ENCODE measurements at places on chromosomes 12 and 14.
A peak's percentile ranks its signal among the peaks of the same experiment; 100 is the strongest.

DNA sequence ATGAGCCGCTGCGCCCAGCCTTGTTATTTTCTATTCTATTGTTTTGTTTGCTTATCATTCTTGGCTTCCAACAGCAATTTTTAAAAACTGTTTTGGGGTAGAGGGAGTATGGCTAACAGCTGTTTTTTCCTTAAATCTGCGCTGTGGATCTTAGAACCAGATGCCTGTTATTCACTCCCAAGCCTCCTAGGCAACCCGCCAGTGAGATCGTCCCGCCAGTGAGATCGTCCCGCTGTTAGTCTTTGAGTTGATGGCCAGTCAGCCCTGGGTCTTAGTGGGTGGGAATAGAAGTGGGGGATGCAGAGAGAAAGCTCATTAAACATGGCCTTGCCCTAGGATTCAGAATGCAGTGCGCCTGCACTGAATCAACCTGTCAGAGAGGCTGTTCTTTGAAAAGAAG lies 67.3 kb upstream of the BICD1 start:
- DNase-seq: peak; percentile 84

GRCh38 chr12:57470970-57471656 lies 8.6 kb downstream of the ARHGAP9 start:
- DNase-seq: no peak

DNA sequence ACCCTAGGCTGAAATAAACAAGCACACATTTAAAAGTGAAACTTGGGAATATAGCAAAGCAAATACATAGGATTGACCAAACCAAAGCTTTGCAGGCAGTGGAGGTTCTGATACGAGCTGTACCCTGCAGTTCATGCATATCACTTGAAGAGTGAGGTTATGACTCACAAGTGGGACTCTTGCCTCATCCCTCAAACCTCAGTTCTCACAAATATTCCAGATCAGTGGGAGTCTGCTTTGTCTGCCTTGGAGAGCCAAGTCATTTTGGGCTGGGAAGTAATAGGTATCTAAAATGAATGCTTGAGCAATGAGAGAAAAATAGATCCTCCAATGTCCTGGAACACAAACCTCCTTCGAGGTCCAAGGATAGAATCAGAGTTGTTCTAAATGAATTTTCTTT lies 116.4 kb downstream of the LRIG3 start:
- DNase-seq: peak; percentile 10

- DNase-seq: no peak
These were observed 84.0 kb downstream of the CATSPERB start for GRCh38 chr14:91647856-91648255.

DNA sequence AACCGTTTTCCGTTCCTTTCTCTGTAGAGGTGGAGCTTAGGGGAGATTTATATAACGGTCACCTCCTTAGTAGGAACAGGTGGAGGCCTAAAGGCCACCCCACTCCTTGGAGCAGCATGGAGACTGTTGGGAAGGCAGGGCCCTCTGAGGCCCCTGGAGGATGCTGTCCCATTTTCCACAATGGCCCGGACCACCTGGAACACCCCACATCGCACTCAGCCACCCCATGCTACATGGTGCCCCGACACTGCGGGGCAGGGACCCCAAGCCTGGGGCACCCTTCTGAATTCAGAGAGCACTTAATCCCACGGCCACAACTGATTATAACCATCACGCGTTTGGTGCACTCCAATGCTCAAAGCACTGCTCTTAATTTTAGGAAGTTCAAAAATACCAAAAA lies 41.4 kb downstream of the C14orf132 start:
- no peak for DNase-seq

DNA sequence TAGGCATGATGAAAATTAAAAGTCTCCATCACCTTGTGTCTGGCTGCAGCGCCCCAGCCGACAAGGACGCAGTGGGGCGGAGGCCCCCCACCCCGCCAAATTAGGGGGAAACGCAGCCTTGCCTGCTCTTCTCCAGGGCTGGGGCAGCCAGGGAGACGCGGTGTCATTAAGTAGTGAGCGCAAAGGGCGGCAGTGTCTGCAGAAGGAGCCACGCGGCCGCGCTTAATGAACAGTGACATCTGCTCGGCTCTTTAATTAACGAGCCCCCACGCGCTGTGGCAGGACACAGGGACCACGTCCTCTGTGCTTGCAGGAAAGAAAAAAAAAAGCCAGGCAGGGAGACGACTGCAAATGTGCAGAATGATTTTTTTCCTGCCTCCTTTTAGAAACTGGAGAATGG lies 93.4 kb upstream of the NCOR2 start:
- no peak for DNase-seq

DNA sequence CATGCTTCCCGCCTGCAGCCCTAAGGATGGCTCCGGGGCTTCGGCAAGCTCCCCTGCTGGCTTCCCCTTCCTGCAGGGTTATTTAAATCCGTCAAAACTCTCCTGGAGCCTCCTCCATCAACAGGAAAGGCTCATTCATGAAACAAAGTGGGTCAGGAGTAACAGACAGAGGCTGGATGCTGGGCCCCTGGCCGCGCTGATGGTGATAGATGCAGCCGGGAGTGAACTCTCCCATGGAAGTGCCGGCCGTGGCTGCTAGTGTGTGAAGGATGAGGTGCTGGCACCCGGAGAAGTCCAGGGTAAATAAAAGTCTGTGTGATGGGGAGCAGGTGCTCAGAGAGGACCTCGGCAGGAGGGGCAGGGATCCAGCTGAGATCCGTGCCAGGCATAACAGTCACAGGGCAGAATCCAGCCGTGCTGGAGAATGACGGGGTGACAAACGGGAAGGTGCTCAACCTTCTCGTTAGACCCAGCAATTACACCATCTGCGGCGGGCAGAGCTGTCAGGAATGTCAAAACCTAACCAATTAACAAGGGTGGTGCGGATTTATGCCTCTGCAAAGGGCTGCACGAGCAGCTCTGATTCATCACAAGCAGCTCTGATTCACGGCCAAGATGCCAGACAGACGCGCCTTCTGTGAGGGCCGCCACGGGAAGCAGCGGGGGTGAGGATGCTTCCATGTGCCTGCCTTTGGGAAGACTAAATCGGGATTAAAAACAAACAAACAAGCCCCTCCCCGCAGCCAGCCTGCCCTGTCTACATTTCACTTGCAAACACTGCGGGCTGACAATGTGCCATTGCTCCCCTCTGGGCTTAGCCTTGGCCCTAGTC lies 55.6 kb downstream of the SYNE3 start:
- peak; percentile 62 for DNase-seq

DNA sequence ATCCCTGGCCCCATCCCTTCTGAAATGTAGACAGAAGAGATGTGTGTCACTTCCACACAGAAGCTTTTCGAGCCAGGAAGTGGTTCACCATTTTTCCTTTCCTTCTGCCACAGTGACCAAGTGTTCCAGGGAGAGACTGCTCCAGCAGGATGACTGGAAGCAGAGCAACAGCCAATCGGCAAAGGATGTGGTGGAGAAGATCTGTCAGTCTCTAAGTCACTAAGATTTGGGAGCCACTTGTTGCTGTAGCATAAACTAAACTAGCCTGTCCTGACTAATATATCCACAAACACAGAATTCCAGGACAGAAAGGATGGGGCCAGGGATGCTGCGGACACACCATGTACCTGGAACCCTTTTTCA lies 42.9 kb downstream of the DUSP6 start:
- no peak for DNase-seq

GRCh38 chr14:89219051-89219450 lies 198.0 kb downstream of the FOXN3 start:
- no peak for DNase-seq

DNA sequence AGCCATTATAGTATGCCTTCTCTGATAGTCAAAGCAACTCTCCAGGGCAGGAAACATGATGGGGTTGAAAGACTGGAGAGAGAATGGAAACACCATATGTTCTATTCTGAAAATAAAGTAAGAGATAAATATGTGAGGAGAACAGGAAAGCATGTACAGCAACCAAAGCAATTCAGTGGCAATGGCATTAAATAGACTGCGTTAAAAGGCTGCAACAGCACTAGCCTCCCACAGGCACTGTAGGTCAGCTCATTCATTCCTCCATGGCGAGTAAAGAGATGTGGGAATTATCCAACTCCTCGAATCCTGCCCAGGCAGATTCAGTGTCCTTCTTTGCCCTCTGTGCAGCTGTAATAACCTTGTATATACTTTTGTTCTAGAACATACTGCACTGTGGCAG lies 43.8 kb downstream of the ANO6 start:
- no peak for DNase-seq

GRCh38 chr12:48758737-48759136 lies 30.2 kb downstream of the ADCY6 start:
- no peak for DNase-seq

GRCh38 chr12:66823857-66824570 lies 145.1 kb upstream of the GRIP1 start:
- no peak for DNase-seq

GRCh38 chr14:102182190-102182589 lies 42.5 kb downstream of the WDR20 start:
- DNase-seq: no peak

- DNase-seq: no peak
These were observed 46.5 kb downstream of the CACNA2D4 start for GRCh38 chr12:1872001-1872400.

DNA sequence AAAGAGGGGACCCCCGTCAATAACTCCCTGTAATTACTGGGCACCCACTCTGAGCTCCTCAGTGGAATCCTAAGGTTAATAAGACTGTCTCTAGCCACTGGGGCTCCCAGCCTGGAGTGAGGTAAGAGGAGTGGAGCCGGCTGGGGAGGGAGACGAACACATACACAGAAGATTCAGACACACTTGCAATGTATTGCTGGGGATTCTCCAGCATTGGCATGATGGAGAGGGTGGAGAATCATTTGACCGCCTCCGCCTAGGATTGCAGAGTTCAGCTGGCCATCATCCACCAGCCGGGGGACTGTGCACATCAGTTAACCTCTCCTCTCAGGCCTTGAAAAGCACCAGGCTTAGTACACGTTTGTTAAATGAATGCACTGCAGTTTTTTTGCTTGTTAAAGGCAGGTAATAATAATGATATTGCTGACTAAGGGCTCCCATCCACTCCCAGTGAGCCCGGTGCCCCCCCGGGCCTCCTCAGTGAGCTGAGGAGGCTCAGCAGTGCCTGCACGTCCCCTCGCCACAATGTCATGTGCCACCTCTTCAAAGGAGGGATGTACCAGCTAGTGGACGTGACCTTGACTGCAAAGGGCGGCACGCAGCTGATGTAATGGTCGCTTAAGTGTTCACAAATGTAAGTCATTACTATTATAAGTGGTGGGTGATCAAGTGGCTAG lies 20.3 kb upstream of the FAIM2 start:
- no peak for DNase-seq

Measured in ovary (tissue), 10 donors.